ENCODE measurements at places on chromosomes 11 and 22.

GRCh38 chr11:3218483-3219280, at the start of gene MRGPRG:
Gene MRGPRG (minus strand): TSS chr11:3218813. CDS start chr11:3218813, 0 bp downstream.
- no peak for DNase-seq

GRCh38 chr11:115707180-115707905, 203.1 kb upstream of the CADM1 start:
- peak; percentile 37 for DNase-seq

- no peak for DNase-seq
Measured at GRCh38 chr11:70618431-70619101, 220.2 kb downstream of the CTTN start.

GRCh38 chr11:131408025-131408640, 37.7 kb downstream of the NTM start:
- peak; percentile 68 for DNase-seq

DNA sequence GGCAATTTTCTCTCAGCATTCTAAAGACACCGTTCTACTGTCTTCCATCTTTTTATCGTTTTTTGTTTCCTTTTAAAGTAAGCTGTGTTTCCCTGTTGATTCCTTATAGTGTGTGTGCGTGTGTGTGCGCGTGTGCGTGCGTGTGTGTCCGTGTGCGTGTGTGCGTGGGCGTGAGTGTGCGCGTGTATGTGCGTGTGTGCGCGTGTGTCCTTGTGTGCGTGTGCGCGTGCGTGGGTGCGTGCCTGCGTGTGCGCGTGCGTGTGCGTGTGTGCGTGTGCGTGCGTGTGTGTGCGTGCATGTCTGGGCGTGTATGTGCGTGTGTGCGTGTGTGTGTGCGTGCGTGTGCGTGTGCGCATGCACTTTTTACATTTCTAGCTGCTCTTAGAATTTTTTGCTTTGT, 1033.7 kb downstream of the BRD1 start:
- DNase-seq = no peak

- DNase-seq = no peak
Measured at GRCh38 chr11:7486781-7487140, 1.5 kb downstream of the OLFML1 start.

DNA sequence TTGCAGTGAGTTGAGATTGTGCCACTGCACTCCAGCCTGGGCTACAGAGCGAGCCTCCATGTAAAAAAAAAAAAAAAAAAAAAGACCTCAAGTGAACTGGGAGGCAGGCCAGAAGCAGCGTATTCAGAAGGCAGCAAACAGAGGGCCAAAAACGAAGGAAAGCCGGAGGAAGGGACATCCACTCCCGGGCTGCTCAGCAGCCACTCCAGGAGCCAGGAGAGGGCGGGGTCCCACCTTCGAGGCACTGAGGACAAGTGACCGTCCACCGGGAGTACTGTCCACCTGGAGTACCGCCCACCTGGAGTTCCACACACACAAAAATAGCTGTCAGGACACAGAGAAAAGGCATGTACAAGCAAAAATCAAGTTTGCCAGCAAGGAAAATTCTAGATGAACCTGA, 5.5 kb downstream of the TOLLIP start:
- DNase-seq = peak; percentile 64

GRCh38 chr11:22828373-22828772, 1.2 kb downstream of the SVIP start:
- no peak for DNase-seq

- DNase-seq = peak; percentile 27
Measured at GRCh38 chr11:9527481-9528135, 45.9 kb upstream of the WEE1 start.

DNA sequence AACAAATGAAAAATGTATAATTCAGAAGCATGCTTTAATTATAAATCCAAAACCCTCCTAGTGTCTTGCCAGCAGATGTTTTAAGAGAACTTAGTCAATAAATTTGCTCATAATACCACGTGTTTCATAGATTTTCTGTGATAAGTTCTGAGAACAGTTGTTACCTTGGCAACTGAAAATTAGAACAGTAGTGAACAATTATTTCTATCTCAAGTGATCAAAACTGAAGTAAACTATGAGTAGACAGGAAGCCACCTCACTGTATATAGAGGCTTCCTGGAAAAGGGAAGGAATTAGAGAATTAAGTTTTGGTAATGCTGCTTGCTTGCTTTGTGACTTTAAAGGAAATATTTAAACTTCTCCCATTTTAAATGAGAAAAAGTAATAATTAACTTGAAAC, 266.0 kb upstream of the ANO3 start:
- no peak for DNase-seq

DNA sequence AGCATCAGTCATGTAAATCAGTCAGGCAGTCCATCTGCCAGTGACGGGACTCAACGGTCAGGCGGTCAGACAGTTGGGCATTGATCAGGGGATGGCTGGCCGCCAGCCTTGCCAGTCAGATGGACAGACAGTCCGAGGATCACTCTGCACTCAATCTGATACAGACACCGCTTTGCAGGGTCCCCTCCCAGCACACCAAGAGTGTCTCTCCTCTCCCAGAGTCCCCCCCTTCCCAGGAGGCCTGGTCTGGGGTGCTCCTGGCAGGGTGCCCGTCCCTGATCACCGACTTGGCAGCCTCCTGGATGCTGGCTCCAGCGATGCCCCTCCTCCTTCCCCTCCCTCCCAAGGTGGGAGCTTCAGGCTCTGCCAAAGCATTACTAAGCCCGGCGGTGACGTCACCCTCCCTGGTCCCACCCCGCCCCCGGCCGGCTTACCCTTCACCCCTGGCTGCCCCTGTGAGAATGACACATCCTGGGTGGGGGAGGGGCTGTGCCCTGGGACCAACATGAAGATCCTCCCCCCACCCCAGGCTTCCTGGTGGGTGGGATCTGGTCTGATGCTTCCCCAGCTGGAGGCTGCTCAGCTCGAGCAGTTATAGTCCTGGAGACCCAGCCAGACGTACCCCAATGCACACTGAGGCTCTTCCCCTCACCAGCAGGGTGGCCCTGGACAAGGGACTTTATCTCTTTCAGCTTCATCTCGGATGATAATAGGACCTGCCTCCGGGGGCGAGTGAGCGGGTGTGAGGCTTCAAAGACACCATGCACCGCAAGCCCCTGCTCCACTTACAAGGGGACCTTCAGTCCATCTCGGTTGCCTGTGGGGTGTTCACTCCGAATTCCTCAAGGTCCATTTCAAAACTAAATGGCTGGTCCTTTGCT, 69.2 kb downstream of the CD82 start:
- DNase-seq = peak; percentile 87

DNA sequence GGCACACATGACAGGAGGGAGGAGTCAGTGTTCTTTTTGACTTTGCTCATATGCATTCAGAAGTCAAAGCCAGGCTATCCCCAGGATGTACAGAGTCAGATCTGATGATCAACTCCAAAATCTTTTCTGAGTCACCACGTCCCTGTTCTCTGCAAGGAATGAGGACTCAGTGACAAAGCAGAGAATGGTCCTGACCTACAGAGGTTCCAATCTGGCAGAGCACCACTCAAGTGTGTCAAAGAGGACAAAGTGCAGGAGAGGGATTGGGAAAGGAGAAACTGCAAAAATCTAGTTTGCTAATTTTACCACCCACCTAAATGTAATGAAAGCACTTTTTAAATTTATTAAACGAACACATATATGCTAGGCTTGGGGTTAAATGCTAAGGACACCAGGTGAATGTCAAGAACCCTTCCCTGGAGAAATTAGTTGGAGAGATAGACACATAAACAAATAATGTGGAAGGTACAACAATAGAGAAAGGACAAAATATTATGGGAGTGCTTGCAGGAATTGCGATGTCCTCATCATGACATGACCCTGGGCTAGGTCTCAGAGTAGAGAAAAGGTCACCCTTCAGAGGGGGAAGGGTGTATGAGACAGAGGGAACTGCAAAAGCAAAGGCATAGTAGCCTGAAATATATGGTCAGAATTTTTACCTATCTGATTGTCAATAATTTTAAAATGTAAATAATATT, 56.3 kb downstream of the MTNR1B start:
- no peak for DNase-seq

GRCh38 chr11:46050003-46050461, 71.2 kb downstream of the PHF21A start:
- no peak for DNase-seq

DNA sequence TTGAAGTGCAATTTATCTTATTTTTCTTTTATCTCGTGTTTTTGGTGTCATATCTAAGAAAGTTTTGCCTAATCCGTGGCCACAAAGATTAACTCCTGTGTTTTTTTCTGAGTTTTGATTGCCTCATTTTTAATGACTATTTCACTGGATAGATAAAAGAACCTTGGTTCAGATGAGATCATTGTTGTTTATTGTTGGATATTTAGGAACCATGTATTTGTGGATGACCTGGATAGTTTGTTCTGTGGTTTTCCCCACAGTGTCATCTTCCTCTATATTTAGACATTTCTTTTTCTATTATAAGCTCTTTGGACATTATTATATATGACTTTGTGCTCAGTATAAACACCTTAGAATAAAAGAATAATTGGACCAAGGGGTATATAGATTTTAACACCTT, 37.2 kb downstream of the PPP6R3 start:
- DNase-seq = no peak

DNA sequence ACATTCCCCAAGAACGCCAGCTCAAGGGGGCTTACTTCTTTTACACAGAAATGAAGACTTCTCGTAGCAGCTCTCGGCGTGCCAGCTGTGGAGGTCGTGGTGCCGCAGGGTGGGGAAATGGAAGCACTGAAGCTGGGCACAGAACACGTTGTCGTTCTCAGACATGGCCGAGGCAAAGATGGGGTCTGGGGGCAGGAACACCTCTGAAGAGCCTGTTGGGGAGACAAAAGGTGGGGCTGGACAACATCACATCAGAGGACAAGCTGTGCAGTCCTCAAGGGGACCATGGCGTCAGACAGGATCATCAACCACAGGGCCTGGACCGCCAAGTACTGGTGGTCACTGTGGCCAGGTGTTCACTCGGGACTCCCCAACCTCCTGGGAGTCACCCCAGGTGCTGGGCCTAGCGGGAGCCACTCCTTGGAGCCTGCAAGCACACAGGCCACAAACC, 65.2 kb downstream of the DGCR2 start:
- no peak for DNase-seq

DNA sequence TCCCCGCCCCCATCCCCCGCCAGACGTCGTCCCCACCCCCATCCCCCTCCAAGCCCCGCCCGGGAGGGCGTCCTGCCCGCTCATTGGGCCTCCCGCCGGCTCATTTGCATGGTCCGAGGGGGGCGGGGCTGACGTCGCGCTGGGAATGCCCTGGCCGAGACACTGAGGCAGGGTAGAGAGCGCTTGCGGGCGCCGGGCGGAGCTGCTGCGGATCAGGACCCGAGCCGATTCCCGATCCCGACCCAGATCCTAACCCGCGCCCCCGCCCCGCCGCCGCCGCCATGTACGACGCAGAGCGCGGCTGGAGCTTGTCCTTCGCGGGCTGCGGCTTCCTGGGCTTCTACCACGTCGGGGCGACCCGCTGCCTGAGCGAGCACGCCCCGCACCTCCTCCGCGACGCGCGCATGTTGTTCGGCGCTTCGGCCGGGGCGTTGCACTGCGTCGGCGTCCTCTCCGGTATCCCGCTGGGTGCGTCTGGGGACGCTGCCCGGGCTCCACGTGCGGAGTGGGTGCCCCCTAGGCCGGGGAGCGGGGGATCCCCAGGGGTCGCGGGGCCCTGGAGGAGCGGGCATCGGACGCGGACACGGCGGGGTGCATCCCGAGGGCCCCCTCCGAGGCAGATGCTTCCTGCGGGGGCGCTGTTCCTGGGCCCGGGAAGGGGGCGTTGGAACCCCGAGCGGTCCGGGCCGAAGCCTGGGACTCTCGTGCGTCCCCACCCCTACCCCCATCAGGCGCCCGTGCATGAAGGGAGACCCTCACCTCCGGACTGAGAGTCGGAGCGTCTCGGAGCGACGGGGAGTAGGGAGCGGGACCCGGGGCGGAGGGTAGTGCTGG, at the start of gene PNPLA3:
PNPLA3 (plus strand) TSS at position 175 of the 834 bp plus-strand sequence; CDS start at position 282, 107 bp downstream.
- DNase-seq = peak; percentile 95

DNA sequence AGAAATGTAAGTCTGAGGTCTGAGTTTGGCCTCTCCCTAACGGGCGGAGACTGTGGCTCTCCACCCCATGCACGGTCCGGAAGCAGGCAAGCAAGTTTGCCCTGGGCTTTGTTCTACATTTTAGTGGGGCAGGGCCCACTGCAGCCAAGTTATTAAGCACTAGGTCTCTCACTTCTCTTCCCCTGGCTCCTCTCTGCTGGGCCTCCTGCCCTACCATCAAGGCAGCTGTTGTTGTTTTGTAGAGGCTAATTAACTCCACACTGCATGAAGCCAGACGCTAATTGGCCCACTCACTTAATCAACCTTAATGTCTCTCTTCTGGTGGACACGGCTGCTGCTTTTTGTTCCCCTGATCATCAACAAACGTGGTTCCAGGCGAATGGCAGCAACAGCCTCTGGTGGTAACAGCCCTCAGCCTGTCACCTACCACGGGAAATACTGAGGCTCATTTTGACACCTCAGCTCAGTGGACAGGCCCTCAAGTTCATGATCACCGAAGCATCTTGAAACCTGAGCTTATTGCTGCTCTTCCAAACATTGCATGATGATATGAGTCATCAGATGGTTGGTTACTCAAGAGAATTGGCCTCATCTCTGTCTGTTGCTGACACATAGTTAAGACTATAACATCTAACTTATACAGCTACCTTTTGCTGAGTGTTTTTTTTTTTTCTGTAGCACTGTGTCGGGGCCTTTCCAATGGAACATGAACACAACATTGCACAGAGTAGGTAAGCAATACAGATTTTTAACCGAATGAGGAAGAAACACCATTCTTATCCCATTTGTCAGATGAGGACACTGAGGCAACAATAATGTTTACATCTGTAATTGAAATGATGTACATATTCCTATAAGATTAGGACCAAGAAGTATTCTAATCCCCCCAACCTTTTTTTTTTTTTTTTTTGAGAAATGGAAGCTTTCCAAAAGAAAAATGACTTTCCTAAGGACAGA, 20.8 kb upstream of the LMO2 start:
- no peak for DNase-seq

DNA sequence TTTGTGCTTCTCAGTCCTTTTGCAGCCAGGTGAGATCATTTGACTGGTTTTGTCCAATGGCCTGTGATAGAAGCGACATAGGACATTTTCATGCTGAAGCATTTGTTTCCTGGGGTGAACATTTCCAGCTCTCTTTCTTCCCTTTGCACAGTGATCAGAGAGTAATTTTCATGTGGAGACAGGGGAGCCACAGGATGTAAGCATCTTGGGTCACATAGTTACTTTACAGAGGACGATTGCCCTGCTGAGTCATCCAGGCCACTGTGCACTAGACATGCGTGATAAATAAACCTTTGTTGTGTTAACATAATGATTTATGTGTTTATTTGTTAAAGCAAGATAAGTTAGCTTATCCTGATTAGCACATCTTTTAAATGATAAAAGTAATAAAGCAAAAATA, 263.5 kb upstream of the CCDC179 start:
- no peak for DNase-seq

DNA sequence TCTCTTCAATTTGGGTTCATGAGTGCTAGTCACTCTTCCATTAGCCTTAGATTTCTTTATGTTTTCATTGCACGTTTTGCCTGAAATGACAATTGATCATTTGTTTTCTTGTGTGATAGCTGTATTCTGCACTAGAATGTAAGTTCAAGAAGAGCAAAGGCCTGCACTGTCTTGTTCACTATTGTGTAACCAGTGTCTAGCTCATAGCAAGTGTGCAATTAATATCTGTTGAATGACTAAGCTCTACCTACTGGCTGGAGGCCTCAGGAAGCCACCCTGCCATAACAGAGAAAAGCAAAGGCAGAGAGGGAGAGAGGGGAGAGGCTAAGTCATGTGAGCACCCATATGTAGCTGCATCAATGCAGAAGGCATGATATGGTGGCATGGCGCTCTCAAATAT, 292.8 kb upstream of the SYN3 start:
- DNase-seq = no peak

- DNase-seq = no peak
Measured at GRCh38 chr22:27011133-27011532, 353.7 kb downstream of the MIAT start.
